ENCODE measurements at places on chromosomes 4 and X.

GRCh38 chr4:127889903-127890302 is 9.2 kb downstream of the PLK4 start:
- DNase-seq: no peak

- DNase-seq: no peak
These were observed 27.1 kb upstream of the NUP54 start for GRCh38 chr4:76175336-76175735.

DNA sequence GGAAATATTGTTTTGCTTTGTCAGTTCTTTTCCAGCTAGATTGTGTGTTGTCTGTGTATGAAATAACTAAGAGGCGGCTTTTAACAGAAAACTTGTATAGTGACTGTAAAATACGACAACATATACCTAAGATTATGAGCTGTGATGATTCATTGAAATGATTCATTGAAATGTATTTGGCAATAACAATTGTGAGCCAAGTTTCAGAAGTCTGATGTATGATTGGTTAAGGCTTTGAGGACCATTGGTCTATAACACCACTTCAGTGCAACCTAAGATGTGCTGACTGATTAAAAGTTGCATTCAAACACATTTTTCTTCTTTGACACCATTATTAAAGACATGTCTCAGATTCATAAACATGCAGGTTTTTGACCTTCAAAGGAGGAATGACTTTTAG is 76.6 kb downstream of the PTPN13 start:
- no peak for DNase-seq

GRCh38 chr4:183636503-183636902 is 22.5 kb downstream of the RWDD4 start:
- peak; percentile 25 for DNase-seq

GRCh38 chrX:41452565-41453356 is 5.6 kb downstream of the NYX start:
- peak; percentile 35 for DNase-seq

- no peak for DNase-seq
These were observed 185.0 kb downstream of the CPE start for GRCh38 chr4:165563851-165564250.

DNA sequence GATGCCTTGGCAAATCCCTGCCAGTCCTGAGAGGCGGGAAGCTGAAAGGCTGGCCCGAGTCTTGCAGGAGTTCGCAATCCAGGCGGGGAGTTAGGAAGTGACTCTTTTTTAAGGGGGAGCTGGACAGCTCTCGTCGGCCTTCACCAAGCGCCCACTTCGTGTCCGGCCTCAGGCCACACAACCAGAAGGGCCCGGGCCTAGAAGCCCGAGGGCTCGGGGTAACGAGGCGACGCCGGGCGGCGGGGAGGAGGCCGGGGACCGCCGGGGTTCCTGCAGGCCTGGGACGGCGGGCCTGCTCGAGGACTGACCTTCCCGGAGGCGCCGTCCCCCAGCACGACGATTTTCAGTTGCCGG is 395 bp downstream of the RAB28 start:
- peak; percentile 74 for DNase-seq

DNA sequence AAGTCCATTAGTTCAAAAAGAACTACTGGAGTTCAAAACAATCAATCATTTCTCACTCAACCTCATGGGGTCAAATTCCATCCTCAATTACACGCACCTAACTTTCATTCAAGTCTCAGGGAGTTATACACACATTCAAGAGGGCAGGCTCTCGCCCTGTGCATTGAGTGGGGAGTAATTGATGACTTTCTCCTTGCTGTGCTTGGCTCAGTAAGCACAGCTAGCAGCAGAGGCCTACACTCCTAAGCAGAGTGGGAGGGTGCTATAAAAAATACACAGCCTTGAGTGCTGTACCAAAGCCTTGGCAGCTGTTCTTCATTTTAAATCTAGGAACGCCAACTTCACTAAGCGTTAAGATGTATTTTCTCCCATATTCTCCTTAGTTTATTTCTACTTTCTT is 958.3 kb upstream of the ADGRL3 start:
- DNase-seq: no peak

- DNase-seq: peak; percentile 65
These were observed 11.3 kb upstream of the CD99 start for GRCh38 chrX:2679534-2680485.

DNA sequence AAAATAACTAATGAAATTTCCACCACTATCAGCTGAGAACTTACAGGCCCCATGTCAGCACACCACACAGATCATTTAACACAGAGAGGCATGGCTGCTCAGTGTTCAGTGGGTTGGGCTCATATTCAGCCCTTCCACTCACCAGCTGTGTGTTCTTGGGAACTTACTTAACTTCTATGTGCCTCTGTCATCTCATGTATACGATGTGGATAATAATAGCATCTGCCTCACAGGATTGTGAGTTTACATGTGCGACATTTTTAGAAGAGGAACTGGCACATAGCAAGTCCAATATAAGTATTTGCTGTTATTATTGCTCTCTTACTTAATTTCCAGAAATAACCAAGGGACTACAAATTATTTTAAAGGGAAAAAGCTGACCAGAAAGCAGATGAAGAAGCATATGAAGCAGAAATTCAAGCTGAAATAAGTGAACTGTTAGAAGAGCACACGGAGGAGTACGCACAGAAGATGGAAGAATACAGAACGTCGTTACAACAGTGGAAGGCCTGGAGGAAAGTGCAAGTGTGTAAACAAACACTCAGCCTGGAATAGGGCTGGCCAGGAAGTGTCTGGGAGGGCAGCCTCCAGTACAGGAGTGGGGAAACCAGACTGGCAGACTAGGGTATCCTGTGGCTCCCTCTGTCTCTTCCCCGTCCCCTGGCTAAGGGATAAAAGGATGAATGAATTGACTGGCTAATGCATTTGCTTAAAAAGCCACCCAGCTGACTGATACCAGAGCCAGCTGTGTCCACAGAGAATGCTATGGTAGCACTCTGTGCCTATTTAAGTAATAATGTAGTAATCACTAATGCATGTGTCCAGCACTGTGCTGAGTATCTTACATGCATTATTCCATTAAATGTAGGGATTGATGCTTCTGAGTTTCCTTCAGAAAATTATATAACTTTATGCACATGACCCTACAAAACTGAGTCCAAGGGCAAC is 67.1 kb downstream of the CC2D2A start:
- DNase-seq: no peak

- no peak for DNase-seq
These were observed 492.1 kb downstream of the PCDH10 start for GRCh38 chr4:133641191-133641590.

DNA sequence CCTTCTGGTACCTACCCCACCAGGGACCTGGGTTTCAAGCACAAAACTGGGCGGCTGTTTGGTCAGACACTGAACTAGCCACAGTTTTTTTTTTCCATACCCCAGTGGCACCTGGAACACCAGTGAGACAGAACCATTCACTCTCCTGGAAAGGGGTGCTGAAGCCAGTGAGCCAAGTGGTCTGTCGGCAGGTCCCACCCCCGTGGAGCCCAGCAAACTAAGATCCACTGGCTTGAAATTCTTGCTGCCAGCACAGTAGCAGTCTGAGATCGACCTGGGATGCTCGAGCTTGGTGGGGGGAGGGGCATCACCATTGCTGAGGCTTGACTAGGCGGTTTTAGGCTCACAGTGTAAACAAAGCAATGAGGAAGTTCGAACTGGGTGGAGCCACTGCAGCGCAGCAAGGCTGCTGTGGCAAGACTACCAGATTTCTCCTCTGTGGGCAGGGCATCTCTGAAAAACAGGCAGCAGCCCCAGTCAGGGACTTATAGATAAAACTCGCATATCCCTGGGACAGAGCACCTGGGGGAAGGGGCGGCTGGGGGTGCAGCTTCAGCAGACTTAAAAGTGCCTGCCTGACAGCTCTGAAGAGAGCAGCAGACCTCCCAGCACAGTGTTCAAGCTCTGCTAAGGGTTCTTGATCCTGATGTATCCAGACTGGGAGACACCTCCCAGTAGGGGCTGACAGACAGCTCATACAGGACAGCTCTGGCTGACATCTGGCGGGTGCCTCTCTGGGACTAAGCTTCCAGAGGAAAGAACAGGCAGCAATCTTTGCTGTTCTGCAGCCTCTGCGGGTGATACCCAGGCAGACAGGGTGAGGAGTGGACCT is 223.0 kb downstream of the COX18 start:
- DNase-seq: no peak

DNA sequence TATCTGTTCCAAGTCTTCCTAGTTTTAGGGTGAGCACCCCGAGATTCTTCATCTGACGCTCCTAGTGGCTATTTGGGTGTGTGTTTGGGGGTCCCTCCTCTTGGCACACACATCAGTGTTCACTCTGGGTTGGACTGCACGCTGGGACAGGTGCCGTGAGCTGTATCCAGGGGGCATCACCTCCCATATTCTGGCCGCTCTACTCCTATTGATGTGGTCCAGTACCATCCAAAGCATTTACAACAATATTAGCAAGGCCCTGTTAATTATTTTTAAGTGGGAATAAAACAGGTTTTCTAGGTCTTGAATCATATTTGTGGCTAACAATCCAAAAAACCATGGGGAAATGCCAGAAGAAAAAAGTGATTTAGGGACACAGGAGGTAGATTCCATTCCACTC is 26.4 kb downstream of the CYTL1 start:
- no peak for DNase-seq

- DNase-seq: no peak
These were observed 146.0 kb downstream of the TBL1X start for GRCh38 chrX:9610771-9611392.

DNA sequence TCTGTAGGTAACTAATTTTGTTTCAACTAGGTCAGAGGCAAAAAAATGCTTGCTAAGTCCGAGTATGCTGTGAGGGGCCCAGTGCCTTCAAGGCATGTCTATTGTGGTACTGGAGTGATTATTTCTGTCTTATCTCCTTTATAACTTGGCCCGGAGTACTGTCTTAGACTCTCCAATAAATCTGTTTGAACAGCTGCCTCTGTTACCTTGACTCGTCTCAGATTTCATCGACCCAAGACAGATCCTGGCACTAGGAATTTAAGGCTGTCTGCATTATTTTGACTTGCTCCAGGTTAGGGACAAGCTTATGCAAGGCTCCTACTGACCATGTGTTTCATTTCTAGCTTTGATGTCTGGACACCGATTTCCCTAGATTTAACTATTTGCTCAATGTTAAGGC is 41.1 kb upstream of the NKAP start:
- DNase-seq: no peak

GRCh38 chr4:137735561-137736104 is 203.3 kb upstream of the PCDH18 start:
- no peak for DNase-seq

GRCh38 chrX:10095698-10096432 is 60.9 kb upstream of the CLCN4 start:
- no peak for DNase-seq

GRCh38 chrX:41688835-41689234 is at the start of gene GPR34:
TSS of gene GPR34 (plus strand) at chrX:41688973. CDS start at chrX:41695634, 6,661 bp downstream.
- DNase-seq: no peak

DNA sequence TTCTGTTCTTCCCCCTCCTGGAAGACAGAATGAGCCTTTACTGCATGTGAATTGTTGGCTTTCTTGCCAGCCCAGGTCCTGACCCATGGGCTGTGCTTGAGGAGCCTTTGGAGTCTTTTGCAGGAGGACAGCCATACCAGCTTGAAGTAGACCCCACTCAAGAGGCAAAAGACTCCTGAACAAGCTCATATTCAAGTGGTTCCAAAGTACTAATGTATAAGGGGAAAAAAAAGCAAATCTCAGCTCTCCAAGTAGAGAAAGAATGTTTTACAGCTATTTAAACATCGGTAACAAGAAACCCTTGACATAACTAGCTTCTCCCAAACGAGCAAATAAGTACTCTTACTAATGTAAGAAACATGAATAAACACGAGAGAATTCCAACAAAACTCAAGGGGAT is 174.9 kb upstream of the MXRA5 start:
- DNase-seq: no peak

DNA sequence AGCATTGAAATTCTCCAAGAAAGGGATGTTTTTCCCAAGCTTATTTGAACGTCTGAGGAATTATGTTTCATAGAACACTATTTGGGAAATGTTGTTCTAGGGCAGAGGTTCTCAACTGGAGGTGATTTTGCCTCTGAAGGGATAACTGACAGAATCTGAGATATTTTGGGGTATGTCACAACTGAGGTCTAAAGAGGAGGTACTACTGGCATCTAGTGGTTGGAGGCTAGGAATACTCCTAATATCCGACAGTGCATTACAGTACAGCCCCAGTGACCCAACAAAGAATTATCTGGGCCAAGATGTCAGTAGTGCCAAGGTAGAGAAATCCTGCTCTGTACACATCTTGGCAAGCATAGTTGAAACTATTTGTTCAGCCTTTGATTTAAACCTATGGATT is 6.4 kb downstream of the HSPA4L start:
- no peak for DNase-seq

- DNase-seq: no peak
These were observed 132.8 kb downstream of the MAB21L2 start for GRCh38 chr4:150714462-150715438.

GRCh38 chr4:119268466-119268865 is 53.5 kb downstream of the FABP2 start:
- DNase-seq: no peak

- DNase-seq: no peak
These were observed 137.7 kb downstream of the GPR143 start for GRCh38 chrX:9627922-9628321.

- no peak for DNase-seq
These were observed 98.9 kb downstream of the GPR82 start for GRCh38 chrX:41822892-41823291.

GRCh38 chr4:123623611-123624010 is 227.0 kb downstream of the SPRY1 start:
- DNase-seq: no peak

DNA sequence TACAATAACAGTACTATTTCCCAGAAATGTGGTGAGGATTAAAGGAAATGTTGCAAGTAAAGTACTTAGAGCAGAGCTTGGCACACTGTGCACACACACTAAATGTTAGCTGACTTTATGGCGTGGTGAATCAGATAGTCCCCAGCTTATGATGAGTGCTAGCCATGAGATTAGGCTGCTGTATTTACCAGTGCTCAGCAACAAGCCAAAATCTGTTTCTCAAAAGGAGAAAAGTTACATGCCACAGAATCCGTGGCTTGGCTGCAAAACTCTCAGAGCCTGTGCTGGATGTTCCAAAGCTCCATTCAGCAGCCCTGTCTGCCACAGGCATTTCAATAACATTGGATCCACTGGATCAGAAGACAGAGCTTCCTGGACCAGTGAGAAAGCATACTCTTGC is 12.8 kb upstream of the STBD1 start:
- DNase-seq: peak; percentile 84

DNA sequence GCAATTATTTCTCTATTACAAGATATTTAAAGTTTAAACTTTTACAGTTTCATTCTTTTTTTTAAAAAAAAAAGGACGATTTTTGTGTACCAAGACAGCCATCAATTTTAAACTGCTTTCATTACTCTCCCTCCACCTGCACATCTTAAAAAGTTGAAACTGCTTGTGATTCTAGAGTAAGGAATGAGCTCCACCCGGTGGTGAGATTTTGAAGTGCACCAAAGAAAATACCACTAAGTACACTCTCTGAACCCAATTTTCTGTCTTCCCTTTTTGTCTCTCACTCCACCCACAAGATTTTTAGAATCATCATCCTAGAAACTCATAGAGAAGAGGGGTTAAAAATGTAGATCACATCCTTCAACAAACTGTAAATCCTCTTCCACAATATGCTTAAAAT is 91.3 kb upstream of the WDR44 start:
- peak; percentile 38 for DNase-seq

GRCh38 chr4:1769692-1770091 is 23.4 kb upstream of the FGFR3 start:
- no peak for DNase-seq
